Stimulated activated CD4-positive, alpha-beta T cell treated with anti-CD3 and anti-CD28 coated beads, Interleukin-4, amount 100 ng/mL, for 1 hour (primary cell): ENCODE measurements at places on chromosomes 3 and 15.

- DNase-seq, result no peak
These were observed 545.8 kb upstream of the ALCAM start for GRCh38 chr3:104820959-104821358.

DNA sequence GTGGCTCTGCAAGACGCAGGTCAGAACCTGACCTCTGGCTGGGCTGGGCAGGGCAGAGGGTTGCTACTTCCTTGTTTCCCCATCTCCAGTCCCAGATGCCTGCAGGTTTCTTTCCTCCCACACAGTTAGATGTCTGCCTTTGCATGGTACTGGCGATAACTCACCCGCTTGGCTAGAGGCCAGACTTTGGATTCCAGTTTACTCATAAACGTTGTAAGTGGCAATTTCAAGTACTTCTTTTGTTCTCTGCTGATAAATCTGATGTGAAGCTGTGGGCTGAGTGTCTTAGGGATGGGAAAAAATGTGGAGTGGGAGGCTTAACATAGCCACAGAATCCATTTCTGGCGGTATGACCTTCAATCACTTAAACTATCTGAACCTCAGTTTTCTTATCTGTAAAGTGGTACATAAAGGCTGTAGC lies 194.2 kb downstream of the EBLN2 start:
- no peak for DNase-seq

GRCh38 chr15:60620708-60621107 lies 141.8 kb upstream of the ICE2 start:
- no peak for DNase-seq

- DNase-seq, result no peak
These were observed 1.4 kb downstream of the PCCB start for GRCh38 chr3:136251511-136251910.

DNA sequence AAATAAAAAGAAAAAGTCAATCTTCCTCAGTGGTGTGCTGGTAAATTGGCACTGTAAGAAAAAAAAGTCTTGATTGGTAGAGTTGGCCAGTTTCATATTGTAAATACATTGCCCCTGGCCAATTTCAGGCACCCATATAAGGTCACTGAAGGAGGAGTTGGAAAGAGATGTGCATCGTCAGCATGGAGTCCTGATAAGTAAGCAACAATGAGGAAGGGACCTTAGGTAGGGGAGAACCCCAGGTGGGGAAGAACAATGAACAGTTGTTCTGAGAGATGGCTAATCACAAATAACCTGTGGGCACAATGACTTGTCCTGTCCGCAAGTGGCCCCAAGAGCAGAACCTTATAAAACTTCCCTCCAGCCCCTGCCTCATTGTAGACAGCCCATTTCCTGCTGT lies 8.6 kb upstream of the CYP8B1 start:
- DNase-seq, result no peak

DNA sequence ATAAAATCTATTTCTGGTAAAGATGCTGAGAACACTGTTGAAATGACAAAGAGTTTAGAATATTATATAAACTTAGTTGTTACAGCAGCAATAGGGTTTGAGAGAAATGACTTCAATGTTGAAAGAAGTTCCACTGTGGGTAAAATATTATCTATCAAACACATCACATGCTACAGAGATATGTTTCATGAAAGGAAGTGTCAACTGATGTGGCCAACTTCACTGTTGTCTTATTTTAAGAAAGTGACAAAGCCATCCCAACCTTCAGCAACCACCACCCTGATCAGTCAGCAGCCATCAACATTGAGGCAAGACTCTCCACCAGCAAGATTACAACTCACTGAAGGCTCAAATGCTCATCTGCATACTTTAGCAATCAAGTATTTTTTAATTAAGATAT lies 20.2 kb downstream of the TMEM39A start:
- no peak for DNase-seq

DNA sequence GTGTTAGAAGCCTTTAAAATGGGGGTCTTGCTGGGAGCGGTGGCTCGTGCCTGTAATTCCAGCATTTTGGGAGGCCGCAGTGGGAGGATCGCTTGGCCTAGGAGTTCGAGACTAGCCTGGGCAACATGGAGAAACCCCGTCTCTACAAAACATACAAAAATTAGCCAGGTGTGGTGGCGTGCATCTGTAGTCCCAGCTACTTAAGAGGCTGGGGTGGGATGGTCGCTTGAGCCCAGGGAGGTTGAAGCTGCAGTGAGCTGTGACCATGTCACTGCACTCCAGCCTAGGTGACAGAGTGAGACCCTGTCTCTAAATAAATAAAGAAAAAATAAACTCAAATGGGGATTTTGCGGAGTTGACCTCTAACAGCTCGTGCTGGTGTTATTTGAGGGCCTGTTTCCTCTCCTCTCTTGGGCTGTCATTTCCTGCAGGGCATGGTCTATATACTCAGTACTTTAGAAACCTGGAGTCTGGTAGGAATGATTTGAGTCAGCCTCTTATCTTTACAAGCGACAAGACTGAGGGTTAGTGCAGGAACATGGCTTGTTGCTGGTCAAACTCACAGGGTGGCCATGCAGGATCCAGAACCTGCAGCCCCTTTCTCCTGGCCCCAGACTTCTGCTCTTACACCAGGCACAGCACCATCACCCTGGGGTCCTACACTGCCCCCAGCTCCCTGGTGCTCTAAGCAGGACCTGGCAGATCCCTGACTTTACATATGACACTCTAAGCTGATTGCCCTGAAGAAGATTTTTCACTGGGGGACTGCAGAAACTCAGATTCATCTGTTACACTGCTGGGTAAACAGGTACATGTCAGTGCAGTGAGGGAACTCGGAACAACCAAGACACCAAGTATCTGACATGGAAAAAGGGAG lies 15.1 kb downstream of the EHD4 start:
- DNase-seq, result no peak

DNA sequence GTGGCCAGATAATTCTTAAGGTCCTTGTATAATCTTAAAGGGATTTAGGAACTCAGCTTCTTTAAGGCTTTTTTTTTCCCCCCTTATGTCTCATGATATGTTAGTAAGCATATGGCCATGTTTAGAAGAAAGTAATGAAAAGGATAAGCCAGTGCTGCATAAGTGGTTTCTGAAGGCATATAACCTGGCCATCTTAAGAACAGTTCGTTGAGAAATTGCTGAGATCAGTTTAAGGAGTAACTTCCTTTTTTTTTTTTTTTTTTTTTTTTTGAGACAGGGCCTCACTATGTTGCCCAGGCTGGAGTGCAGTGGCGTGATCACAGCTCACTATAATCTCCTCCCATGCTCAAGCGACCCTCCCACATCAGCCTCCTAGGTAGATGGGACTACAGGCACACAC lies 51.7 kb downstream of the UBE2E2 start:
- DNase-seq, result no peak

GRCh38 chr15:56351957-56352506 lies 13.2 kb upstream of the TEX9 start:
- no peak for DNase-seq

GRCh38 chr3:58434168-58434504 lies 504 bp upstream of the PDHB start:
- DNase-seq, result no peak

DNA sequence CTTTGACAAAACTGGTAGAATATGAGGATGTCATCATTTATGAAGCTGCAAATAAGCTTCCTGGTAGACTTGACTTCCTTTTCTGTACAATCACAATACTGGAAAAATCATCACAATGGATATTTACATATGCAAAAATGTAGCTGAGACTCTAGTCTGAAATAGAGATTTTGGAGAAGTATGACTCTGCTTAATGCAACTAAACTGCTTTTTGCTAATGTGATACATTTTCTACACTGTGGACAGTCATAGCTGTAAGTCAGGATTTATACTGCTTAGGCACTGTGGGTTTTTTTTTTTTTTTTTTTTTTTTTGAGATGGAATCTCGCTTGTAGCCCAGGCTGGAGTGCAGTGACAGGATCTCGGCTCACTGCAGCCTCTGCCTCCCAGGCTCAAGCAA lies 34.5 kb upstream of the ST3GAL6 start:
- no peak for DNase-seq
